Stomach (tissue), 19 donors: ENCODE measurements at places on chromosomes 11 and 22. TPM values are rescaled to one million over a fixed set of nuclear protein-coding genes. Genes with fewer than 3 reads are reported as not detected.

Gene ZBTB16
- total RNA-seq = 318 TPM

GRCh38 chr11:124661553-124661952 is 12.0 kb downstream of the SIAE start:
- no peaks in the 10 kb centered on the region for H3K36me3 ChIP-seq
- H3K27ac ChIP-seq = no peak overlapping the region
- no peaks in the 10 kb centered on the region for H3K4me1 ChIP-seq
- H3K4me3 ChIP-seq = no peak overlapping the region
- no peaks in the 10 kb centered on the region for H3K27me3 ChIP-seq

Gene FUT4
- total RNA-seq = 4.9 TPM

DNA sequence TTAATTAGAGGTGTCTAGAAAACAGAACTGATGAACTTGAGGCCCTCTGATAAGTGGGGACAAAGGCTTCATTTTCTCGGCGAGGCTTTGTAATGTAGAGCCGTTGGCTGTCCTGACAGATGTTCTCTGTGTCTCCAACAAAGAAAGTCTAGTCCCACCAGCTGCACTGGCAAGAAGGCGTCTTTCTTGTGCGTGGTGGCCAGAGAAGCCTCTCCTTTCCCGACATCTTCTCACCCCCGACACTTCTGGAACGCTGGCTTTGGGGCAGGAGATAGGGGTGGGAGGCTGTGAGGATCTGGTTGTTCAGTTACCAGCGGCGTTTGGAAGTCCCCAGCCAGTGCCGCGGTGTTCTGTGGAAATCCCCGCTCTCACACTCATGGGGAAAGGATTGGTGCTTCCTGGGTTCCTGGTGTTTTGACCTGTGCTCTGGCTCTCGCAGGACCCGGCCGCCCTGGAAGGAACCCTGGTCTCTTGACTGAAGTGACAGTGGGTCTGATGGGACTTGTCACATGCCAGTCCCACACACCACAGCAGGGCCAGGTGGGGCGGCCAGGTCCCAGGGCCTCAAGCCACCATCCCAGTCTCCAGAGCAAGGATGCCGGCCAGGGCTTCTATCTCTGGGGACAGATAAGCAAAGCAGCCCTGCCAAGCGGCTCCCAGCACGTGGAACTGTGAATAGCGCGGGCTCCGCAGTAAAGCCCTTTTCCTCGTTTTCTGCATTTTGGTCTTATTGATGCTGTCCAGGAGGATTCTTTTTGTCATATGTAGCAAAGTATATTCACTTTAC is 23.2 kb downstream of the FADS2 start:
- no peak overlapping the region for H3K4me3 ChIP-seq
- no peaks in the 10 kb centered on the region for H3K27me3 ChIP-seq
- H3K36me3 ChIP-seq = peaks cover 31% of the 10 kb centered on the region
- no peaks in the 10 kb centered on the region for H3K4me1 ChIP-seq

GRCh38 chr11:27184458-27185312 is 144.1 kb downstream of the BBOX1 start:
- H3K4me1 ChIP-seq = no peaks in the 10 kb centered on the region
- H3K27me3 ChIP-seq = no peaks in the 10 kb centered on the region
- no peak overlapping the region for H3K4me3 ChIP-seq
- H3K27ac ChIP-seq = no peak overlapping the region
- DNase-seq = no peak

DNA sequence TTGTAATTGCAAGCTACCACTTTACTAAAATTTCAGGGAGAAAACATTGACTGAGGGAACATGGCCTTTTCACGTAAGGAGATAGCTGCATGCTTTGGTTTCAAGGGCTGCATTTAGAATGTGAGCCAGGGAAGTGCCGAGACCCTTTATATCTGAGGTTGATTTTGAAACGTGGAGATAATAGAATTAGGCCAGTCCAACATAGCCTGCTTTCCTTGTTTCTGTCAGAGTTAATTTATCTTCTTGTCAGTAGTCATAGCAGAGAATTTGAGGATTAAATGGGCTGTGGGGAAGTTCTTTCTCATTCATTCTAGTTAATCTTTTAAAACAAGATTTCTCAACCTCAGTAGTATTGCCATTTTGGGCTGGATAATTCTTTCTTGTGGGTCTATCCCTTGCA is 12.2 kb downstream of the ALKBH3 start:
- H3K4me1 ChIP-seq = no peaks in the 10 kb centered on the region
- H3K36me3 ChIP-seq = peaks cover 96% of the 10 kb centered on the region
- H3K4me3 ChIP-seq = no peak overlapping the region
- DNase-seq = no peak

DNA sequence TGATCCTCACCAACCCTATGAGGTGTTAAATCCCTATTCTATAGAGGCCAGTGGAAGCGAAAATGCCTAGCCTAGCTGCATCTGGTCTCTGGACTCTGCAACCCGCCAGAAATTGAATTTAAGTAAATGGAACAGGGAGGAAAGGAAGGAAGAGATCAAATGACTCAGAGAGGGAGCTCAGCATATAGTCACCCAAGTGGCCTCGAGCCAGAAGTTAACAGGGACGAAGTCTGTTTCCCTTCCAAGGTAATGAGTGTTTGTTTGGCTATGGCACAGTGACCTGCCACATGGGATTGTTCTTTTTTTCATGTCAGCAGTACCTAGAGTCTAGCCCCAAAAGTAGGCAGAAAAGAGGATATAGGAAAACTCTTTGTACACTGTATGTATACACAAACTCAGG is 66.3 kb downstream of the PAK1 start:
- peaks cover 35% of the 10 kb centered on the region for H3K4me1 ChIP-seq
- no peaks in the 10 kb centered on the region for H3K27me3 ChIP-seq
- H3K4me3 ChIP-seq = no peak overlapping the region
- H3K27ac ChIP-seq = peak overlapping the region; percentile 43

Gene TENM4
- total RNA-seq = 5.8 TPM

- H3K4me1 ChIP-seq = no peaks in the 10 kb centered on the region
- no peak overlapping the region for H3K27ac ChIP-seq
- no peaks in the 10 kb centered on the region for H3K27me3 ChIP-seq
- H3K36me3 ChIP-seq = no peaks in the 10 kb centered on the region
Measured at GRCh38 chr11:94271885-94272372, 32.5 kb upstream of the IZUMO1R start.

Gene CTSW
- total RNA-seq = not detected

DNA sequence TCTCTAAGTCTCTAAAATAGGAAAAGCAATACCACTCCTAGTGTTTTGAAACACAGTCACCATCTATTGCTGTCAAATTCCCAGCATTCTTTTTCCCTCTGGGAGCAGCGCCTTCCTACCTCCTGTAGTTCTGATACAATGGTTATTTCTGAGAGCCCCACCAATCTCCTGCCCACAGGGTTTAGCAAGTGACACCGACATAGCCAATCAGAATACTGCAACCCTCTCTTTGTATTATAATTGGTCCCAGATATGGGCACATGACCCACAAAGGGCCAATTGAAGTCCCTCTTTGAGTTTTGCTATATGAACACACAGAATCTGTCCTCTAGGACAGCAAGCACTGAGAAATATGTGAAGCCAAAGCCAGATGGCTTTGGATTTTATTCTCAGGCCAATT is 16.9 kb upstream of the ARHGAP42 start:
- no peaks in the 10 kb centered on the region for H3K36me3 ChIP-seq
- no peaks in the 10 kb centered on the region for H3K4me1 ChIP-seq
- H3K27me3 ChIP-seq = no peaks in the 10 kb centered on the region
- DNase-seq = no peak
- no peak overlapping the region for H3K27ac ChIP-seq
- no peak overlapping the region for H3K4me3 ChIP-seq

Gene BTG4
- total RNA-seq = not detected

GRCh38 chr22:40240686-40241085 is 63.0 kb downstream of the TNRC6B start:
- no peaks in the 10 kb centered on the region for H3K27me3 ChIP-seq
- peaks cover 69% of the 10 kb centered on the region for H3K4me1 ChIP-seq
- no peaks in the 10 kb centered on the region for H3K36me3 ChIP-seq
- H3K27ac ChIP-seq = no peak overlapping the region

Gene TMPRSS5
- total RNA-seq = not detected

Gene ARHGAP20
- not detected for total RNA-seq

DNA sequence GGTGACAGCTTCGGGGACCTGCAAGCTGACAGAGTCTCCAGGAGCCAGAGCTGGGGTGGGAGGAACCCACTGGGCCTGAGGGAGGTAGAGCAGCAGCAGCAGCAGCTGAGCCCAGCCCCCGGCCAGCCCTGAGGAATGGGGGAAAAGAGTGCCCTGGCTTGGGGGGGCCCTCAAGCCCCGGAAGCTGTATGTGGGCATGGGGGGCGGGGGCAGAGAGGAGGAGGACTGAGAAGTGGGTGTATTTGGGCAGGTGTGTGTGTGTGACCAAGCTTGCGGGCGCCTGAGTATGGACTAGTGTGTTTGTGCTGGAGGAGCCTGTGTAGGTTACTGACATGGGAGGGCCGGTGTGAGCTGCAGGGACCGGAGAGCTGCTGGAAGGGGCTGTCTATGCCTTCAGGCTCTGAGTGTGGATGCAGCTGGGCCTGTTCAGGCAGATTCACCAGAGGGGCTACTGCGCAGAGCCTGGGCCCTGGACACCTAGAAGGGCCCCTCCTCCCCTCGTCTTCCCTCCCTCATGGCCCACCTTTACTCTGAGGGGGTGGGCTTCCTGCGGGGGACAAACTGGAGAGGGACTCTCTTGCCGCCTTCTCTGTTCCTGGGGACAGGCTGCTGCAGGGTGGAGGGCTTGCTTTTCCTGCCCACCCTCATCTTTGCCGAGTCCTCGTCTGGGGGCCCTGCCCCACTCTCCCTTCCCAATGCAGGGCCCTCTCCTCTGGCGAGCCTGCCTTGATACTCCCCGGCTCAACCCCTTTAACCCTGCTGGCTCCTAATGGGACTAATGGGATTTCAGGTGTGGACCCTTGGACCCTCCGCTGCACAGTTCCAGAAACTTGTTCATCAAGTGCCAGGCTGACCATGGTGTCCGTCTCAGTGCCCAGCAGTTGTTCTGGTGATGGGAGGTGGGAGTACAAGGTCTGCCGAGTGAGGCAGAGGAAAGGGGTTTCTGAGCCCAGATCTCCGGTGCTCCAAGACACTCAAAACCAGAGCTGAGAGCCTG is 28.2 kb downstream of the ST3GAL4 start:
- H3K27ac ChIP-seq = no peak overlapping the region
- H3K4me3 ChIP-seq = no peak overlapping the region
- DNase-seq = no peak
- peaks cover 34% of the 10 kb centered on the region for H3K4me1 ChIP-seq
- no peaks in the 10 kb centered on the region for H3K27me3 ChIP-seq

- DNase-seq = no peak
- H3K27me3 ChIP-seq = no peaks in the 10 kb centered on the region
- H3K4me1 ChIP-seq = peaks cover 22% of the 10 kb centered on the region
- no peaks in the 10 kb centered on the region for H3K36me3 ChIP-seq
Measured at GRCh38 chr11:16297332-16297731, 59.0 kb downstream of the SOX6 start.

Gene L3MBTL2
- total RNA-seq = 69.6 TPM

- peaks cover 17% of the 10 kb centered on the region for H3K36me3 ChIP-seq
- no peak overlapping the region for H3K4me3 ChIP-seq
- peak overlapping the region; percentile 28 for H3K27ac ChIP-seq
Measured at GRCh38 chr22:41471568-41471967, 2.7 kb downstream of the ACO2 start.

Gene TOB2
- 19.8 TPM for total RNA-seq

Gene ACR
- total RNA-seq = not detected
